ENCODE measurements at places on chromosomes 5 and 9. TPM values are rescaled to one million over a fixed set of nuclear protein-coding genes. Genes with fewer than 3 reads are reported as not detected.

DNA sequence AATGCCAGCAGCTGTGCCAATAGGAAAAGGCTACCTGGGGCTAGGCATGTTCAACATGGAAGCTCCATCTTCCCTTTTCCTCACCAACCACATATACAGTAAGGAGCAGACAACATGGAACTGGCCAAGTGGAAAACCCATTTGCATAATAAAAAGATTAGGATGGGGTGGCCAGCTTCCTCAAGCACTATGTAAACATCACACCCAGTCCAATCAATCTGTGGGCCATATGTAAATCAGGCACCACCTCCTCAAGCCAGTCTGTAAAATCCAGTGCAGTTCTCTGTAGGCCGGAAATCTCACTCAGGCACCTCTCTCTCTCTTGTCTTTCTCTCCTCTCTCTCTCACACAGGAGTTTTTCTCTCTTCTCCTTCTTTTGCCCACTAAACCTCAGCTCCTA is 360.2 kb upstream of the GRIA1 start:
- no peak overlapping the region for H3K27ac ChIP-seq
- no peaks in the 10 kb centered on the region for H3K36me3 ChIP-seq

Gene SLC36A2
- total RNA-seq = not detected

Gene TPM2
- 12.0 TPM for total RNA-seq

DNA sequence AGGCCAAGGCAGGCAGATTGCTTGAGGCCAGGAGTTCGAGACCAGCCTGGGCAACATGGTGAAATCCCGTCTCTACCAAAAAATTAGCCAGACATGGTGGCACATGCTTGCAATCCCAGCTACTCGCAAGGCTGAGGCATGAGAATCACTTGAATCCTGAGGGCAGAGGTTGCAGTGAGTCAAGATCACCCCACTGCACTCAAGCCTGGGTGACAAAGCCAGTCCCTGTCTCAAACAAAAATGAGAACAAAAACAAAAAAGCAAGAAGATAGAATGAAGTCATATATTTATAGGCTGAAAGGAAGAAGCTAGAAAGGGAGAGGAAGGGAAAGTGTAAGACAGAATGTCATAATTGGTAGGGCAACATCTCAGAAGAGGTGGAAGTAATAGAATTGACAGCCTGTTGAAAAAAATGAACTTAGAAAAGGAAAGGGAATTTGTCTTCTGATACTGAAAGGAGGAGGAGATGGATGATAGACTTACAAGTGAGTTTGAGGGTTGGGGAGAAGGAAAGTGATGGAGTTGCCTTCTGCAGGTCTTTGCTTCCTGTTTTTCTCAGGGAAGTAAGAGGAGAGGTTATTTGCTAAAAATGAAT is 32.2 kb downstream of the CARD6 start:
- no peak overlapping the region for H3K4me3 ChIP-seq
- DNase-seq = no peak
- H3K27me3 ChIP-seq = peaks cover 15% of the 10 kb centered on the region
- H3K4me1 ChIP-seq = no peaks in the 10 kb centered on the region
- H3K27ac ChIP-seq = no peak overlapping the region
- no peaks in the 10 kb centered on the region for H3K36me3 ChIP-seq

Gene PRDM9
- not detected for total RNA-seq

DNA sequence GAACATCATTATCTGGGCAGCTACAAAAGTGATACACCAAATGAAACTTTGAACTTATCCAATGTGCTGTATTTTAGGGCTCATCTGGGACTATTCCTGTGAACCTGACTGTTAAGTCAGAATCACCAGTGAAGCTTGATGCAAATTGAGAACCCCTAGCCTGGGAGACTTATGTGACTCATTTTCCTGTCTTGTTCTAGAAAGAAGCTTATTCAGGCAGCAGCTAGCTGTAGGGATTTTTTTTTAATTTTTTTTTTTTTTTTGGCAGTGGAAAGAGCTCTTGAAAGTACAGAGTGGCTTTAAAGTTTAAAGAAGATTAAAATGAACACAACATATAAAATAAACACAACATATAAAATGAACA is 81.1 kb upstream of the TNFAIP8 start:
- no peak for DNase-seq
- H3K27me3 ChIP-seq = peaks cover 2% of the 10 kb centered on the region
- peak overlapping the region; percentile 87 for H3K27ac ChIP-seq

DNA sequence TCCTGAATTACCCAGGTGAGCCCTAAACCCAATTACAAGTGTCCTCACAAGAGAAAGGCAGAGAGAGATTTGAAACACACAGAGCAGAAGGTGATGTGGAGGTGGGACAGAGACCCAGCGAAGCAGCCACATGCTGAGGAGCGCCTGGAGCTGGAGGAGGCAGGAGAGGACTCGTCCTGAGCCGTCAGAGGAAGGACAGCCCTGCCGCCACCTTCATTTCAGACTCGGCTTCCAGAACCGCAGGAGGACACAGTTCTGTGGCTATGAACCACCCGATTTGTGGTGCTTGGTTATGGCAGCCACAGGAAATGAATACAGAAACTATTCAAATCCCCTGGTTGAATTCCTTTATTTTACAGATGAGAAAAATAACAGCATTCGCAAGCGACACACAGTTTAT is 16.4 kb upstream of the FBP1 start:
- H3K36me3 ChIP-seq = no peaks in the 10 kb centered on the region
- H3K4me3 ChIP-seq = peak overlapping the region; percentile 54
- H3K4me1 ChIP-seq = peaks cover 19% of the 10 kb centered on the region
- H3K27me3 ChIP-seq = peaks cover 8% of the 10 kb centered on the region
- peak; percentile 33 for DNase-seq

DNA sequence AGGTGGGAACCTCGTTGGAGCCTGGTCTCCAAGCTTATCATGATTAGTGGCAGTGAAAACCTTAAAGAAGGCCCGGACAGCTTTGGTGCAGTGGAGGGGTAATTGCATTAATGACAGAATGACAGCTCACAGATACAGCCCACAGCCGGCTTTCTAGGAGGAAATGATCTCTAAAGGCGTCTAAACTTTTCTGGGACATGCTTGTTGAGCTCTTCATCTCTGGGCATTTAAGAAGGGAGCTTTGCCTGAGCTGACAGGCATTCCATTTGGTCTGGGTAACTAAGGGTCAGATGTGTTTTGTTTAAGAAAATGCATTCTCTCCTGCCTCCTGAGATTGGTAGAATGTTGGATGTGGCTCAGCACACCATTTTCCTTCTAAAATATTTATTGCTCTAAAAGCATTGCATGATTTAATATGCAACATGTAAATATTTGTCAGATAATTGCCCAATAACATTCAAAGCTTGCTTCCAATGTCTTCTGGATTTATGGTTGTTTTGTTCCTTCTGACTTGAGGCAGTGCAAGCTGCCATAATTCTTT is 4.0 kb downstream of the ANKRD33B start:
- H3K27me3 ChIP-seq = no peaks in the 10 kb centered on the region
- H3K27ac ChIP-seq = no peak overlapping the region
- no peaks in the 10 kb centered on the region for H3K36me3 ChIP-seq
- H3K4me3 ChIP-seq = no peak overlapping the region
- no peak for DNase-seq
- H3K4me1 ChIP-seq = peaks cover 21% of the 10 kb centered on the region

- H3K27me3 ChIP-seq = no peaks in the 10 kb centered on the region
- H3K36me3 ChIP-seq = no peaks in the 10 kb centered on the region
- no peak for DNase-seq
- H3K4me1 ChIP-seq = peaks cover 6% of the 10 kb centered on the region
- H3K27ac ChIP-seq = no peak overlapping the region
These were observed 19.7 kb downstream of the ACSL6 start for GRCh38 chr5:131991593-131992324.

Gene IFNA16
- total RNA-seq = not detected

DNA sequence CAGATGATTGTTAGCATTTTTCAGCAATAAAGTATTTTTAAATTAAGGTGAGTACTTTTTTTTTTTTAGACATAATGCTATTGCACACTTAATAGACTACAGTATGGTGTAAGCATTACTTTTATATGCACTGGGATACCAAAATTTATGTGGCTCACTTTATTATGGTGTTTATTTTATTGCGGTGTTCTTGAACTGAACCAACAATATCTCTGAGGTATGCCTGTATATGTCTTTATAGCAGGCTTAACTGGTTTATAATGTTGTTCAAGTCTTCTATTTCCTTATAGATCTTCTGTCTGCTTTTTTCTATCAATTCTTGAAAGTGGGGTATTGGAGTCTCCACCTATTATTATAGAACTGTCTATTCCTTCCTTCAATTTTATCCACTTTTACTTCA is 18.0 kb downstream of the ZBTB43 start:
- no peaks in the 10 kb centered on the region for H3K27me3 ChIP-seq
- no peak for DNase-seq
- H3K36me3 ChIP-seq = peaks cover 62% of the 10 kb centered on the region

DNA sequence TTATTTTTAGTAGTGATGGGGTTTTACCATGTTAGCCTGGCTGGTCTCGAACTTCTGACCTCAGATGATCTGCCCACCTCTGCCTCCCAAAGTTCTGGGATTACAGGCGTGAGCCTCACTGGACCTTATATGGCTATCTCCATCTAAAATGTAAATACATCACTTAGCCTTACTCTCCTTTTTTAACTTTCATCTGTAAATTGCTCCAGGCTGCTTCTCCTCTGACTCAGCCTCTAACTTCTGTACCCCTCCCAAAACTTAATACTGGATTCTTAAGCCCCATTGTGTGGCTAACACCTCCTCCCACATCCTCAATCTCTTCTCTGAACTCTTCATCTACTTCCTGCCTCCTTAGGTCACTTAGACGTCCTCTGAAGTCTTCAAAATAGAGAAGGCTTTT is 4.0 kb downstream of the SNX30 start:
- peaks cover 5% of the 10 kb centered on the region for H3K27me3 ChIP-seq
- H3K4me1 ChIP-seq = peaks cover 70% of the 10 kb centered on the region
- peak overlapping the region; percentile 2 for H3K4me3 ChIP-seq
- peak overlapping the region; percentile 77 for H3K27ac ChIP-seq
- peak; percentile 80 for DNase-seq

Gene BTNL3
- not detected for total RNA-seq

Gene PCAT7
- not detected for total RNA-seq

GRCh38 chr9:87607859-87608258 is 110.2 kb downstream of the DAPK1 start:
- peaks cover 10% of the 10 kb centered on the region for H3K4me1 ChIP-seq
- no peaks in the 10 kb centered on the region for H3K36me3 ChIP-seq
- no peak overlapping the region for H3K27ac ChIP-seq
- H3K27me3 ChIP-seq = peaks cover 13% of the 10 kb centered on the region

Gene NR6A1
- 0.26 TPM for total RNA-seq

DNA sequence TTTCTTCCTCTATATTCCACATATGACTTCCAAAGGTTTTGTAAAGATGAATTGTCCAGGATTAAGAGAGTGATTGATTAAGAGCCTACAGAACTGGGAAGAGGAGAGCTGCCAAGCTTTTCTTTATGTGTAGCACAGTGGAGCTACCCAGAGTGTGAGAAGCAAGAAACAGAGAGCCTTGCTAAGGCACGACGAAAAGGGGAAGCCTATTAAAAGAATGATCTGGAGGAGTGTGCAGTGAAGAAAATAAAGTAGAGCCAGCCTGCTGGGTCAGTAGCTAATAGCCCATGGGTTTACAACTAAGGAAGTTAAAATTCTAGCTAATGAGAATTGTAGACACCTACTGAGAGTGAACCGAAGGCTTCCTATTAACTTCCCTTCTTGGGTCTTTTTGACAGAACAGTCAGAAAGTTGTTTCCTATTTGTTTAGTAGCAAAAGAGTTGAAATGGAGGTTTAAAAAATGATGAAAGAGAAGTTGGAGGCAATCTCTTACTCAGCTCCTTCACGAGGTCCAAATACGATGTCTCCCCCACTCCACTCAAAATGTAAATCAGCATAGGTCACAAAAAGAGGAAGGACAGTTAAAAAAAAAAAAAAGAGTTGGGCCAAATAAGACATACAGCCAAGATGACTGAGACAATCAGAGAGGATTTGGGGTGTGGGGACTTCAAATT is 957 bp upstream of the PRR16 start:
- H3K27me3 ChIP-seq = peaks cover 44% of the 10 kb centered on the region
- no peak for DNase-seq
- no peak overlapping the region for H3K27ac ChIP-seq
- no peak overlapping the region for H3K4me3 ChIP-seq
- peaks cover 17% of the 10 kb centered on the region for H3K4me1 ChIP-seq

DNA sequence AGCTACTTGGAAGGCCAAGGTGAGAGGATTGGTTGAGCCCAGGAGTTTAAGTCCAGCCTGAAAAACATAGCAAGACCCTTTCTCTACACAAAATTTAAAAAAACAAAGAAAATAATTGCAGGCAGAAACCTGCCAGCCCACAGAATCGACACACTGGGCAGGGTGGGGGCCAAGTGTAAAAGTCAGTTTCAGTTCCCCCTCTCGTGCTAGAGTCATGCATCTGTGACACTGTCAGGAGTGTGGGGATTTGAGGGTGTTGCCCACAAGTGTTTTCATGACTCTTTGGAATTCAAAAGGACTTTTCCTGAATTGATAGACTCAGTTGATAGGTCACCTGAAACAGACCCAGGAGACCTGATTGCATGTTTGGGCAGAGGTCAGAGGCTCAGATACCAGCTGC is 47.6 kb downstream of the PRRC2B start:
- peaks cover 79% of the 10 kb centered on the region for H3K36me3 ChIP-seq
- DNase-seq = no peak
- peak overlapping the region; percentile 35 for H3K27ac ChIP-seq
- H3K4me1 ChIP-seq = peaks cover 20% of the 10 kb centered on the region

DNA sequence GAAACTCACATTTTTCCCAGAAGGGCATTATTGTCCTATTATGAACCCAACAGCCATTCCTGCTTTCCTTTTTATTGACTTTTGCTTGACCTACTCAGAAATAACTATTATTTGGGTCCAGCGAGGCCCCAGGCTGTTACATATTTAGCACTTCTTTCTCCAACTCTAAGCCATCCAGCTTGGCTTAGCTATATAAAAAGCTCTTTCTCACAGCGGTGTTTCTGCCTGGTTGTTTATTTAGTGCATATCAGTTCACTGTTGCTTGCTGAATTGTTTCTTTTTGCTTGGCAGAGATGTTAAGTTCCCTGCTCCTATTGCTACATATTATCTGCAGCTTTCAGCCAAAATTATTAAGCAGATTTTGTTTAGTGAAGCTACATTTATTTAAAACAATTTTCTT is 1156.8 kb upstream of the SEMA6A start:
- no peaks in the 10 kb centered on the region for H3K4me1 ChIP-seq
- no peaks in the 10 kb centered on the region for H3K27me3 ChIP-seq
- no peaks in the 10 kb centered on the region for H3K36me3 ChIP-seq

GRCh38 chr9:116497095-116497890 is 189.8 kb upstream of the TRIM32 start:
- no peaks in the 10 kb centered on the region for H3K27me3 ChIP-seq
- no peak overlapping the region for H3K27ac ChIP-seq
- DNase-seq = no peak

Gene SMIM33
- 0.32 TPM for total RNA-seq

Gene C5orf58
- not detected for total RNA-seq

DNA sequence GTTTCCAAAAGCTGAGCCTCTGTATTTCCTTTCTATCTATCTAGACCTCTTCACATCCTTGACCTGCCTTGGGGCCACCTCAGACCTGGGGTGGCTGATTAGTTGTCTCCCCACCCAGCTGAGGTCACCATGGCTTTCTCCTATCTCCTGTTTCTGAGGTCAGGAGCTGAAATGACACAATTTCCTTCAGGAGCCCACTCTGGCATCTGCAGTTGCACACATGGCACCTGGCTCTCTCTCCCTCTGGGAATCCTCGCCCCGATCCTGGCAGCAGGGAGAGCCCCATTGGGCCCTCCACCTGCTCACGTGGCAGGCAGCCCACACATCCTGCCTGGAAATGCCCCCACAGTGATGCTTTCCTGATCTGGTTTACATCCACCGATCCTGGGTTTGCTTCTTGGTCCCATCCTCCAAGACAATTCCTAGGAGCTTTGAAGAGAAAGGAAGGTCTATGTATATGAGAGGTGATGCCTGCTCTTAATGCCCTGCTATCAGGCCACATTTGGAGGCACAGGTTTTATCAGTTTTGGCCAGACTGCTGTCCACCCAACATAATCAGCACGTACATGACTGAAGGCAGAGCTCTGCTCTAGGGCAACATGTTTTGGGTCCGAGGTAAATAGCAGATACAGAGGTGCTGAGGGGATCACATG is 53.7 kb downstream of the MARCHF3 start:
- no peaks in the 10 kb centered on the region for H3K27me3 ChIP-seq
- H3K36me3 ChIP-seq = peaks cover 3% of the 10 kb centered on the region
- H3K27ac ChIP-seq = peak overlapping the region; percentile 22
